ENCODE measurements at places on chromosomes 13 and 19.

- H3K4me3 ChIP-seq, result no peak overlapping the region
- H3K27me3 ChIP-seq, result no peaks in the 10 kb centered on the region
- no peak for DNase-seq
- H3K4me1 ChIP-seq, result peaks cover 14% of the 10 kb centered on the region
These were observed 3.3 kb downstream of the GPI start for GRCh38 chr19:34368338-34368737.

GRCh38 chr13:98676239-98676638, 76.2 kb downstream of the SLC15A1 start:
- H3K27me3 ChIP-seq, result no peaks in the 10 kb centered on the region
- peaks cover 1% of the 10 kb centered on the region for H3K4me1 ChIP-seq
- no peak overlapping the region for H3K27ac ChIP-seq
- no peak for DNase-seq

- no peaks in the 10 kb centered on the region for H3K27me3 ChIP-seq
- H3K27ac ChIP-seq, result no peak overlapping the region
- no peaks in the 10 kb centered on the region for H3K36me3 ChIP-seq
- H3K4me3 ChIP-seq, result no peak overlapping the region
- DNase-seq, result no peak
These were observed 22.9 kb upstream of the SHISA2 start for GRCh38 chr13:26074706-26075105.

DNA sequence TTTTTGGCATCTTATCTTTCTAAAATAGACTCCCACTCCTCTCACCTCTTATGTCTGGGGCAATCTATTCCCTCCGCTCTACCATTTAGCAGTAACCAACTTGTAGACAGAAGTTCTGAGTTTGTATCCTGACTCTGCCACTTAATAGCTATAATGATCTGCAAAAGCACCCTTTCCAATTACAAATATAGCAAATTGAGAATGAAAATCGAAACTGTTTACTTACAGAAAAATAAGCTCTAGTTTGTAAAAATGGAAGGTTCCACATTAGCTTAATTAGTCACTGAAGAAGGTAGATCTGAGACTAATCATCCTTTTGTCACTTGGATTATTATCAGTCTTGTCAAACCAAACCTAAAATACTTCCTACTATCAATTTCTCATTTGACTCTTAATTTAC, 409.3 kb downstream of the DIAPH3 start:
- no peak overlapping the region for H3K4me3 ChIP-seq
- no peak for DNase-seq
- H3K36me3 ChIP-seq, result no peaks in the 10 kb centered on the region
- no peaks in the 10 kb centered on the region for H3K27me3 ChIP-seq

DNA sequence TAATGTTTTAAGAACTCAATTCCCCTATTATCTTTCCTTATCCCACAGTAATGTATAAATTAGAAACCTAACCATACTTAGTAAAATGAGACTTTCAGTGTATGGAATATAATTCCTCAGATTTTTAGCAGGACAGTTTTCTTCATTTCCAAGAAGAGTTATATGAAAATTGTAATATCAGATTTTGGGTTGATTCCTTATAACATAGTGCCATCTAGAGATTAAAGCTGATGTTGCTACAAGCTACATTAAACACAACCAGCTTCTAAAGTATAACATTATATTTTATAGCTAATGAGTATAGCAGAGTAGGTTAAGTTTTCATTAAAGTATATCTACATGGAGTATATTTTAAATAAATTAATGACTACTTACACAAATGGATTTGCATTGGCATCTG, 99.7 kb upstream of the MIR17HG start:
- no peak overlapping the region for H3K4me3 ChIP-seq
- no peaks in the 10 kb centered on the region for H3K4me1 ChIP-seq
- DNase-seq, result no peak
- H3K27ac ChIP-seq, result no peak overlapping the region
- no peaks in the 10 kb centered on the region for H3K27me3 ChIP-seq
- no peaks in the 10 kb centered on the region for H3K36me3 ChIP-seq

GRCh38 chr13:48571126-48571913, 38.4 kb upstream of the RCBTB2 start:
- peak; percentile 25 for DNase-seq
- H3K4me1 ChIP-seq, result peaks cover 8% of the 10 kb centered on the region
- H3K27ac ChIP-seq, result peak overlapping the region; percentile 62
- H3K27me3 ChIP-seq, result no peaks in the 10 kb centered on the region
- no peaks in the 10 kb centered on the region for H3K36me3 ChIP-seq

GRCh38 chr13:107043021-107043956, 475.4 kb upstream of the ARGLU1 start:
- no peak overlapping the region for H3K27ac ChIP-seq
- no peak for DNase-seq
- no peaks in the 10 kb centered on the region for H3K4me1 ChIP-seq
- no peaks in the 10 kb centered on the region for H3K36me3 ChIP-seq
- no peaks in the 10 kb centered on the region for H3K27me3 ChIP-seq

- H3K27me3 ChIP-seq, result no peaks in the 10 kb centered on the region
- DNase-seq, result no peak
- H3K4me3 ChIP-seq, result no peak overlapping the region
- H3K4me1 ChIP-seq, result no peaks in the 10 kb centered on the region
- no peaks in the 10 kb centered on the region for H3K36me3 ChIP-seq
- H3K27ac ChIP-seq, result no peak overlapping the region
These were observed 169.8 kb downstream of the SHISA2 start for GRCh38 chr13:25881971-25882451.

- DNase-seq, result no peak
- no peak overlapping the region for H3K4me3 ChIP-seq
These were observed 143.4 kb downstream of the SOX1 start for GRCh38 chr13:112210371-112210770.

- H3K4me1 ChIP-seq, result peaks cover 14% of the 10 kb centered on the region
- H3K27me3 ChIP-seq, result no peaks in the 10 kb centered on the region
- peak overlapping the region; percentile 87 for H3K27ac ChIP-seq
- H3K36me3 ChIP-seq, result no peaks in the 10 kb centered on the region
These were observed 4.9 kb downstream of the FXYD3 start for GRCh38 chr19:35120492-35120891.

GRCh38 chr13:33745370-33746324, 72.3 kb upstream of the RFC3 start:
- H3K4me1 ChIP-seq, result no peaks in the 10 kb centered on the region
- no peak overlapping the region for H3K4me3 ChIP-seq
- no peak overlapping the region for H3K27ac ChIP-seq
- no peaks in the 10 kb centered on the region for H3K27me3 ChIP-seq

GRCh38 chr19:47897861-47898260, 11.7 kb upstream of the SULT2A1 start:
- DNase-seq, result no peak
- no peaks in the 10 kb centered on the region for H3K36me3 ChIP-seq
- no peak overlapping the region for H3K27ac ChIP-seq
- no peaks in the 10 kb centered on the region for H3K4me1 ChIP-seq
- no peak overlapping the region for H3K4me3 ChIP-seq
- no peaks in the 10 kb centered on the region for H3K27me3 ChIP-seq

- no peaks in the 10 kb centered on the region for H3K27me3 ChIP-seq
These were observed 16.3 kb downstream of the SERP2 start for GRCh38 chr13:44389876-44390275.

- H3K27ac ChIP-seq, result no peak overlapping the region
- no peaks in the 10 kb centered on the region for H3K27me3 ChIP-seq
- H3K4me3 ChIP-seq, result no peak overlapping the region
- peaks cover 6% of the 10 kb centered on the region for H3K4me1 ChIP-seq
These were observed 13.1 kb upstream of the FBXL3 start for GRCh38 chr13:77040076-77040475.

GRCh38 chr13:95644601-95645052, at the start of gene DZIP1:
Gene DZIP1, minus strand, starts transcription at chr13:95644706. Its CDS starts 2,677 bp downstream, at chr13:95642029.
- H3K27ac ChIP-seq, result peak within 1 kb of the TSS; percentile 75
- peaks cover 2% of the 10 kb centered on the region for H3K4me1 ChIP-seq
- DNase-seq, result peak; percentile 88
- H3K27me3 ChIP-seq, result no peaks in the 10 kb centered on the region

DNA sequence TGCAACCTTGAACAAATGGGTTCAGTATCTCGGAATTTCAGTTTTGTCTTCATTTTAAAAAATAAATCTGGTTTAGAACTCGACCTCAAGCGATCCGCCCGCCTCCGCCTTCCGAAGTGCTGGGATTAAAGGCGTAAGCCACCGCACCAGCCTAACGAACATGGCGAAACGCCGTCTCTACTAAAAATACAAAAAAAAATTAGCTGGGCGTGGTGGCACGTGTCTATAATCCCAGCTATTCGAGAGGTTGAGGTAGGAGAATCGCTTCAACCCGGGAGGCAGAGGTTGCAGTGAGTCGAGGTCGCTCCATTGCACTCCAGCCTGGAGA, 571 bp downstream of the ZNF302 start:
- H3K27ac ChIP-seq, result peak overlapping the region; percentile 94
- DNase-seq, result no peak
- H3K27me3 ChIP-seq, result no peaks in the 10 kb centered on the region

DNA sequence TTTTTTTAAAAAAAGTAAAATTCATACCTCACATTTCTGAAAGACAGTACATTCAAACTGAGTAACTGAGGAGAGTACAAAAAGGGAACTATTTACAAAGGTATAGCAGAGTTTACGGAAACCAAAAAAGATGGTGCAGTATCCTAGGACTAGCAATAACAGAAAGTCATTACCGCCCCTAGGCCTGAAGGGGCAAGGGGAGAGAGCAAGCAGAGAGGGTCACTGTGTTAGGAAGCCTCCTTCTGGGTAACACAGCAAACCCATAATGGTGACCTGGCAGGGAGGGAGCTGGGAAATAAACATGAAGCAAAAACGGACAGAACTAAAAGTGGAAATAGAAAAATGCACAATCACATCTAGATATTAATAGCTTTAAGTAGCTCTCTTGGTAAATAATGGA, 8.2 kb downstream of the VWA8 start:
- DNase-seq, result no peak
- no peaks in the 10 kb centered on the region for H3K27me3 ChIP-seq
- no peak overlapping the region for H3K4me3 ChIP-seq
- H3K27ac ChIP-seq, result no peak overlapping the region

GRCh38 chr13:94411747-94412146, 67.7 kb downstream of the DCT start:
- no peak for DNase-seq
- no peaks in the 10 kb centered on the region for H3K4me1 ChIP-seq
- H3K27ac ChIP-seq, result no peak overlapping the region
- no peaks in the 10 kb centered on the region for H3K36me3 ChIP-seq
- no peaks in the 10 kb centered on the region for H3K27me3 ChIP-seq

DNA sequence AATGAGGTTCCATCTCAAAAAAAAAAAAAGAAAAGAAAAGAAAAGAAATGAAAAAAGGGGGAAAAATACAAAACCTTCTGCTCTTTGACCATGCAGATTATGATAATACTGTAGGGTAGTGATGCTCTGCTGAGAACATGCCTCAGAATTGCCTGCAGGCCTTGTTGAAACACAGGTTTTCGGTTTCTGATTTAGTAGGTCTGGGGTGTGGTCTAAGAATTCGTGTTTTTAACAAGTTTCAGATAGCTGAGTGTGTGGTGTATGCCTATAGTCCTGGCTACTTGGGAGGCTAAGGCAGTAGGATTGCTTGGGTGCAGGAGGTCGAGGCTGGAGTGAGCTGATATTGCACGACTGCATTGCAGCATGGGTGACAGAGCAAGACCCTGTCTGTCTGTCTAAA, 14.9 kb upstream of the CYP2B6 start:
- H3K4me3 ChIP-seq, result no peak overlapping the region
- no peak overlapping the region for H3K27ac ChIP-seq
- H3K27me3 ChIP-seq, result no peaks in the 10 kb centered on the region
- no peak for DNase-seq
- no peaks in the 10 kb centered on the region for H3K4me1 ChIP-seq
- no peaks in the 10 kb centered on the region for H3K36me3 ChIP-seq

- no peak for DNase-seq
- H3K36me3 ChIP-seq, result no peaks in the 10 kb centered on the region
- H3K4me1 ChIP-seq, result peaks cover 9% of the 10 kb centered on the region
- H3K27ac ChIP-seq, result no peak within 1 kb of the TSS
- no peak within 1 kb of the TSS for H3K4me3 ChIP-seq
- H3K27me3 ChIP-seq, result no peaks in the 10 kb centered on the region
These were observed at the start of gene ADPRHL1 for GRCh38 chr13:113452942-113453901. Gene ADPRHL1, minus strand, starts transcription at chr13:113453488. Its CDS starts 51 bp downstream, at chr13:113453437.

DNA sequence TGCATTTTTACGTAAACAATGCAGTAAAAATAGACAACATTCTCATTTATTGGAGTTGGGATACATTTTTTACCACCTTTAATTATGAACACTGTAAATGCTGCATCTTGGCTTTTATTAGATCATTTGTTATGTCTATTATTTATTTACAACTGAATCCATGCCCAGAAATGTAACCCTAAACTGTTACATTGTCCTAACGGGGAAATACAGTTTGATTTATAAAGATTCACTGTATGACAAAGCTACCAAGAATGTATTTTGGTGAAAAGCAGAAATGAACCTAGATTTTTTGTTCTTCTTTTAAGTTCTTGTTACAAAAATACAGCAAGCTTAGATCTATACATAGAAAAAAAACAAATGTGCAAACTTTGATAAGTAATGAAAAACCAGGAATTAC, 1.1 kb downstream of the METTL21C start:
- no peak for DNase-seq
- no peaks in the 10 kb centered on the region for H3K4me1 ChIP-seq
- no peaks in the 10 kb centered on the region for H3K27me3 ChIP-seq
- no peak overlapping the region for H3K4me3 ChIP-seq
- no peak overlapping the region for H3K27ac ChIP-seq
- no peaks in the 10 kb centered on the region for H3K36me3 ChIP-seq

DNA sequence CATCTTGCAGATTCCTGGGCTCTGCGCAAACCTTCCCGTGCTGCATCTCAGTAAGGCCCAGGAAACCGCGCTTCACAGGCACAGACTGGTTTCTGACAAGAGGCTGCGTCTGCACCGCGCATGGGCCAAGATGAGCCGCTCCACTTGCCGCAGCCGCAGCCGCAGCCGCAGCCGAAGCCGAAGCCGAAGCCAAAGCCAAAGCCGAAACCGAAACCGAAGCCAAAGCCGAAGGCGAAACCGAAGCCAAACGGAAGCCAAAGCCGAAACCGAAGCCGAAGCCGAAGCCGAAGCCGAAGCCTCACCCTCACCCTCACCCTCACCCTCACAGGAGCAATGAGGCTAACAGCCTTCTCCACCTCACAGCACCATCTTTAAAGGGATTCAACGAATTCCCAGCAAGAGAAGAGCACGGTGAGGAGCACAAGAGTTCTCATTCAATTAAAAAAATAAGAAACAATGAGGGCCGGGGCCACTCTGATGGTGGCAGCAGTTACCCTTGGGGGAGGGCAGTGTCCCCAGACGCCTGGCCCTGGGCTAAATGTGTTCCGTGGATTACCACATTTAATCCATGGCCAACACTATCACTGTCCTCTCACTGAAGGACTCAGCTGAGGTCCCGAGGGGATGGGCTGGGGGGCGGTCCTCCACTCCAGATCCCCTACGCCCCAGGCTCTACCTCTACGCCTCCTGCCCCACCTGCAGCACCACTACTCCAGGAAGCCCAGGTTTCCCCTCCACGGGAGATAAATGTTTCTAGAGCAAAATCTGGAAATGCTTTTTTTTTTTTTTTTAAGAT, 29.1 kb downstream of the ZNF787 start:
- H3K27ac ChIP-seq, result no peak overlapping the region
- no peak overlapping the region for H3K4me3 ChIP-seq
- H3K36me3 ChIP-seq, result no peaks in the 10 kb centered on the region
- H3K27me3 ChIP-seq, result no peaks in the 10 kb centered on the region
- H3K4me1 ChIP-seq, result no peaks in the 10 kb centered on the region
- no peak for DNase-seq

GRCh38 chr19:44869733-44870470, 21.2 kb upstream of the TOMM40 start:
- H3K27me3 ChIP-seq, result no peaks in the 10 kb centered on the region
- no peak overlapping the region for H3K4me3 ChIP-seq
- no peak overlapping the region for H3K27ac ChIP-seq
- H3K4me1 ChIP-seq, result no peaks in the 10 kb centered on the region
- no peaks in the 10 kb centered on the region for H3K36me3 ChIP-seq

All from ovary (tissue), 10 donors.